ENCODE measurements at places on chromosomes 12 and 14. TPM values are rescaled to one million over a fixed set of nuclear protein-coding genes. Genes with fewer than 3 reads are reported as not detected.

Gene SOS2
- 17.0 TPM for total RNA-seq

Gene TPH2
- total RNA-seq = not detected

Gene PIWIL1
- total RNA-seq = not detected

Gene CCDC196
- total RNA-seq = not detected

Gene SLC7A8
- 5.3 TPM for total RNA-seq

Gene ABHD12B
- total RNA-seq = not detected

Gene MGP
- not detected for total RNA-seq

Gene MSRB3
- total RNA-seq = 0.18 TPM

DNA sequence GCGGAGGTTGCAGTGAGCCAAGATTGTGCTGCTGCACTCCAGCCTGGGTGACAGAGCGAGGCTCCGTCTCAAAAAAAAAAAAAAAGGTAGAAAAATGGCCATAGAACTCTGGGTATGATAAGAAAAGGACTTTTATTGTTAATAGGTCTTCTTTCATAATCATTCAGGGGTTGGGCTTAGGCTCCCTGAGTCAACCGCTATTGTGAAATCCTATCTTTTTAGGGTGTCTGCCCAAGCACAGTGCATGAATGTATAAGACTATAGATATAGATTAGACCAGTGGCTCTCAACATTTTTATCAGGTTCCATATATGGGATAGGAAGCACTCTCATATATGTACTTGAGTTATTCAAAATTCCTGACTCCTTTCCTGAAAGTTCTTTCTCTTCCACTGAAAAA, 48.7 kb upstream of the USP15 start:
- H3K36me3 ChIP-seq = no peaks in the 10 kb centered on the region
- no peak overlapping the region for H3K4me3 ChIP-seq
- H3K4me1 ChIP-seq = peaks cover 14% of the 10 kb centered on the region

GRCh38 chr12:2557597-2557996, 237.2 kb upstream of the FKBP4 start:
- no peak overlapping the region for H3K27ac ChIP-seq
- H3K4me1 ChIP-seq = no peaks in the 10 kb centered on the region
- H3K27me3 ChIP-seq = peaks cover 10% of the 10 kb centered on the region

- no peak for DNase-seq
- H3K27me3 ChIP-seq = no peaks in the 10 kb centered on the region
- H3K27ac ChIP-seq = no peak overlapping the region
- peaks cover 5% of the 10 kb centered on the region for H3K4me1 ChIP-seq
Measured at GRCh38 chr12:132224484-132224883, 80.2 kb downstream of the NOC4L start.

GRCh38 chr12:78931466-78931990, 67.0 kb downstream of the SYT1 start:
- no peaks in the 10 kb centered on the region for H3K36me3 ChIP-seq
- no peak overlapping the region for H3K27ac ChIP-seq

- no peak overlapping the region for H3K27ac ChIP-seq
- no peaks in the 10 kb centered on the region for H3K27me3 ChIP-seq
Measured at GRCh38 chr12:70960484-70960883, 39.9 kb upstream of the PTPRR start.

DNA sequence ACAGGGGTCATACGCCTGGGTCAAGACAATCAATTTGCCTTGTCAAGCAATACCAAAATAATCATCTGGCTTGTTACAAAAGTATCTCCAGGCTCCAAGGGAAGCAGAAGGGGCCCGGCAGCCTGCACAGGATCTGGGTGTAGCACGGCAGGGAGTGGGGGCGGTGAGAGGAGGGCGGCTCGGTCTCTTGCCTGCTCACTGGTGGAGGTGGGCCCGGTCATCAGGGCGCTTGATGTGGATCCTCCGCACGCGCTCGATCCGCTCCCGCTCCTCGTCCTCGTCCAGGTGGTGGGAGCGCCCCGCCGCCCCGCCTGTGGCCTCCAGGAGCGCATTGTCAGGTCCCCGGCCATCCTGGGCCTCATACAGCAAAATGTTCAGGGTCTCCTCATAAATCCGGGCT, 25.7 kb downstream of the KCTD10 start:
- peaks cover 51% of the 10 kb centered on the region for H3K36me3 ChIP-seq
- H3K27me3 ChIP-seq = no peaks in the 10 kb centered on the region
- no peaks in the 10 kb centered on the region for H3K4me1 ChIP-seq
- H3K27ac ChIP-seq = no peak overlapping the region

DNA sequence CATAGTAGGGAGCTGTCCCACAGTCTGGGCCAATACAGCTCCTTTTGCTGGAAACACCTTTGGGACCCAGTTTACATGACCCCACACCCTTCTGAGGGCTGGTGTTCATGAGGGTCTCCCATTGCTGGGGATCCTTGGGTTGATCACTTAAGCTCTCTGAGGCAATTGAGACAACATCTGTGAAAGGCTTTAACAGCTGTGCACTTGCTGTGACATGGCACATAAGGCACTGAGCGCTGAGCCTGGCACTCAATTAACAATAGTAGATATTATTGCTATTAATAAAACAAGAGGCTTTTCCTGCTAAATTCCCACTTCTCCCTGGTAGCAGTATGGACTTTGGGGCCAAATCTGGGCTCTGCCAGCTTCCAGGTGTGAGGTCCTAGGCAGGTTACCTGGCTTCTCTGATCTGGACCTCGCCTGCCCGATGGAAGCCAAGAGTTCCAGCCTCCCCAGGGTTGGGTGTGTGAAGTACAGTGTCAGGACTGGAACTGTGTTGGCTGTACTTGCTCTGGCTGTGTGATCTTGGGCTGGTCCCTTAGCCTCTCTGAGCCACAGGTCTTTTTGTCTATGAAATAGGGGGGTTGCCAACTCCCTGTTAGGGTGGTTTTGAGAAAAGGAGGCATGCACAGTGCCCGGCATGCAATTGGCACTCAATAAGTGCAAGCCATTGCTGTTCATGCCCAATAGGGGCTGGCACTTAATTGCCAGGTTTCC, 3.1 kb downstream of the SH2B3 start:
- H3K36me3 ChIP-seq = peaks cover 39% of the 10 kb centered on the region
- DNase-seq = no peak
- peak overlapping the region; percentile 42 for H3K27ac ChIP-seq
- H3K4me1 ChIP-seq = peaks cover 61% of the 10 kb centered on the region
- H3K27me3 ChIP-seq = no peaks in the 10 kb centered on the region

GRCh38 chr12:109443794-109444193, 33.3 kb downstream of the KCTD10 start:
- DNase-seq = no peak
- no peak overlapping the region for H3K4me3 ChIP-seq
- no peak overlapping the region for H3K27ac ChIP-seq
- H3K27me3 ChIP-seq = no peaks in the 10 kb centered on the region
- no peaks in the 10 kb centered on the region for H3K4me1 ChIP-seq
- no peaks in the 10 kb centered on the region for H3K36me3 ChIP-seq

DNA sequence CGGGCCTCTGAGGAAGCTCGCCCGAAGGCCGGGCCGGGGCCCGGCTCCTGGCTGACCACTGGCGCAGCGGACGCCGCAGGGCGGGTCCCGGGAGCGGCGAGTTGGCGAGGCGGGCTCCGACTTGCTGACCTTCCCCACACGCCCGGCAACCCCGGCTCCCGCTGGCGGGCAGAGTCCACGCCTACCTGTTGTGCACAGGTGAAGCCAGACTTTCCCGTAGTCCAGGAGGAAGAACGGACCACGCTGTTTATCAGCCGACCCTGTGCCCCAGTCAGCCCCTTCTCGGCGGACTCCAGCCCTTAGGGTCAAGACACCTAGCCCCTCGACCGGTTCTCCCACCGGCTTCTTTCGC, 407 bp downstream of the HEATR5A start:
- peak; percentile 12 for DNase-seq
- no peaks in the 10 kb centered on the region for H3K36me3 ChIP-seq
- peak overlapping the region; percentile 83 for H3K27ac ChIP-seq
- peak overlapping the region; percentile 95 for H3K4me3 ChIP-seq
- H3K27me3 ChIP-seq = no peaks in the 10 kb centered on the region

GRCh38 chr14:98226411-98226810, 1045.6 kb downstream of the BCL11B start:
- H3K4me1 ChIP-seq = peaks cover 75% of the 10 kb centered on the region

- H3K4me1 ChIP-seq = no peaks in the 10 kb centered on the region
- H3K27me3 ChIP-seq = no peaks in the 10 kb centered on the region
- DNase-seq = no peak
- H3K36me3 ChIP-seq = no peaks in the 10 kb centered on the region
Measured at GRCh38 chr14:86596024-86596423, 1066.1 kb downstream of the FLRT2 start.

- no peak overlapping the region for H3K4me3 ChIP-seq
- no peaks in the 10 kb centered on the region for H3K36me3 ChIP-seq
- H3K4me1 ChIP-seq = no peaks in the 10 kb centered on the region
- DNase-seq = no peak
- H3K27me3 ChIP-seq = peaks cover 12% of the 10 kb centered on the region
Measured at GRCh38 chr12:53712059-53712643, 15.1 kb downstream of the CALCOCO1 start.

DNA sequence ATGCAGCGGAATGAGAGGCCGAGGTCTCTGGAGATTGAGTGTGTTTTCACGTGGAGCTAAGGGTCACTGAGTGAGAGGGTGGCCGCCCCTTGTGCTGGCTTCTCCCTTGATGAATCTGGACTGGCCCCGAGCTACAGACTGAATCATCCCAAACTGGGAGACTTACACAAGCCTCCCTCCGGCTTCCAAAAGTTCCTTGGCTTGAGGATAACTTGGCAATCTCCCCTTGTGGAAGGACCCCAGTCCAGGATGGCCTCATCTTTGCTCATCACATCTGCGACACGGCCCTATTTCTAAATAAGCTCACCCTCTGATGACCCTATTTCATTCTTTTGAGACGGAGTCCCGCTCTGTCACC, 41.5 kb upstream of the FBRSL1 start:
- H3K27me3 ChIP-seq = no peaks in the 10 kb centered on the region
- H3K4me3 ChIP-seq = no peak overlapping the region
- peaks cover 25% of the 10 kb centered on the region for H3K4me1 ChIP-seq
- no peak overlapping the region for H3K27ac ChIP-seq

DNA sequence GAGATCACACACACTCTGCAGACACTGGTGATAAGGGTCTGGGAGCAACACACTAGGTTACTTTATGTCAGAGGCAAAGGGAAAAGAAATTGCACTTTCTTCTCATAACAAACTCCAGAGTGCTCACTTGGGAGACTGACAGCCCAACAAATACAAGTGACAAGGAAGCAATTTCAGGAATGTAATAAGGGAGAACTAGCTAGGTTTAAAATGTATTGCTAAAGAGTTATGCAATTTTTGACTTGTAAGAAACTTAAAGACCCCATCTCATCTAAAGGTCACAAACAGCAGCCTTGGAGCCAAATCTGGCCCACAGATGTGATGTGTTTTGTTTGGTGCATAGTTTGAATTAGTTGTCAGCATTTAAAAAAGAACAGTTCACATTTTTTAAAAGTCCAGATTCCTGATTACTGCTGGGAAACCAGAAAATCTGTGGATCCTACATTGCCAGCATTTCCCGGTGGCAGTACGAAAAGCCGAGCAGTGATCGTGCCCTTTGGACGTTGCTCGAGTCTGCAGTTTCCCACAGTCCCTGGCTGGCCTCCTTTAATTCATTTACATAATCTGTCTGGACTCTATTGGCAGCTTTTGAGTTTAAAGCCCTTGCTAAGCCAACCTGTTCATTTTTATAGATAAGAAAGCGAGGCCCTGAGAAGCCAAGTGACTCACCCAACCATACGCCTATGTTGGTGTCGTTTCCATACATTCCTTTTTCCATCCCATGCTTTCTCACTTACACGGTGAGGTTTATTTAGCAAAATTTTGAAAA, 42.0 kb upstream of the ETV6 start:
- no peaks in the 10 kb centered on the region for H3K36me3 ChIP-seq
- DNase-seq = no peak

DNA sequence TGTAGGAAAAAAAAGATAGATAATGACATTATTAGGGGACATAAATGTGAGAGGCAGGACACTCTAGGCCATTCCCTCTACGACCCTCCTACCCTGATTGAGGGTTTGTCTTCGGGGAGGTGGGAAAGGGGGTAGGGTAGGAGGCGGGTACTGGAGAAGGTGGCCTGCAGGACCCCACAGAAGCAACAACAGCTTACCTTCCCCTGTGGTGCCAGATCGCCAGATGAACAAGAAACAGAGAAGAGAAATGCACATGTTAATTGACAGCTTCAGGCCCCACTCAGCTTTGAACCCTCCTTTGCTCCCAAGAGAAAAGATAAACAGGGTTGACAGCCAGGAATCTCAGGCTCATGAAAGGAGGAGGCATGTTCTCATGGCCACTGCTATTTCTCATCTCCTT, 4.8 kb downstream of the PHB2 start:
- no peaks in the 10 kb centered on the region for H3K27me3 ChIP-seq
- peaks cover 67% of the 10 kb centered on the region for H3K36me3 ChIP-seq
- H3K4me3 ChIP-seq = no peak overlapping the region

DNA sequence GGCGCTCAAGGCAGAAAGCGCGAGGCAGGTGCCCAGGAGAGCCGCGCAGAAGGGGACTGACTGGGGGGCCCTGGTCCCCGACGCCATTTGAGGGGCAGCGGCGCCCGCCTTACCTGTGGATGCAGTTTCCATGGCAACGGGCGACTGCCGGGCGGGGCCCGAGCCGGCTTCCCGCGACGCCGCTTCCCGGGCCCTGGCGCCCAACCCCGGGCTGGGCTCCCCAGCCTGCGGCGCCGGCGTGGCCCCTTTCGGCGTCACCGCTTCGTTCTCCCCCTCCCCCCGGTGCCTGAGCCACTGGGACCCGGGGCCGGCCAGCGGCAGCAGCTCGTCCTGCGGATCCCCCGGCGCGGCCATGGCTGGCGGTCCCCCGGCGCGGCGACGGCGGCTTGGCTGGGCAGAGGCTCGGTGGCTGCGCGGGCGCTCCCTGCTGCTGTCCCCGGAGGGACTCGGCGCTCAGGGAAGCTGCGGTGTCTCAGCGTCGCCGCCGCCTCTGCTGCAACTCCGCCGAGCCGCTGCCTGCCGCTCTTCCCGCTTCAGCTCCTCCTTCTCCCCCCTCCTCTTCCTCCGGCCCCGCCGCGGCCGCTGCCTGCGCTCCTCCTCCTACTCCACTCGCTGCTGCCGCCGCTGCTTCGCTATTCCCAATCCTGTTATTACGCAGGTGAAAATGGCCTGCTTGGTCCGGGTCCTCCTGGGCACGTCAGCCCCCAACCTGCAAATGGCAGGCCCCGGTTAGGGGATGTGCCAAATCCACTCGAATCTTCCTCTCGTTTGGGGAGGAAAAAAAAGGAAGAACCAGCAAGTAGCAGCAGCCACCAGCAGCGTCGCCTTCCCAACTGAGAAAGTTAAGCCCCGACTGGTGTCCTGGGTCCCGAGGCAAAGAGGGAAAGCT, at the start of gene RTN1:
Gene RTN1, minus strand, starts transcription at position 500 of the 889 bp plus-strand sequence. Its CDS starts 146 bp downstream, at position 354.
- H3K27ac ChIP-seq = no peak within 1 kb of the TSS
- DNase-seq = no peak
- peaks cover 4% of the 10 kb centered on the region for H3K4me1 ChIP-seq
- H3K36me3 ChIP-seq = no peaks in the 10 kb centered on the region
- peak within 1 kb of the TSS; percentile 77 for H3K4me3 ChIP-seq

- no peak for DNase-seq
- H3K4me3 ChIP-seq = no peak overlapping the region
- no peaks in the 10 kb centered on the region for H3K36me3 ChIP-seq
- peaks cover 8% of the 10 kb centered on the region for H3K4me1 ChIP-seq
- H3K27me3 ChIP-seq = no peaks in the 10 kb centered on the region
- no peak overlapping the region for H3K27ac ChIP-seq
Measured at GRCh38 chr12:127121494-127122084, 1145.4 kb upstream of the TMEM132C start.

- H3K27ac ChIP-seq = no peak overlapping the region
- peaks cover 24% of the 10 kb centered on the region for H3K4me1 ChIP-seq
- DNase-seq = no peak
- peak overlapping the region; percentile 95 for H3K4me3 ChIP-seq
Measured at GRCh38 chr12:50403001-50403440, 2.3 kb downstream of the LARP4 start.

GRCh38 chr12:466039-466438, 6.3 kb downstream of the B4GALNT3 start:
- no peak overlapping the region for H3K27ac ChIP-seq
- H3K36me3 ChIP-seq = no peaks in the 10 kb centered on the region
- H3K27me3 ChIP-seq = peaks cover 45% of the 10 kb centered on the region
- peaks cover 3% of the 10 kb centered on the region for H3K4me1 ChIP-seq
